ENCODE measurements at places on chromosomes 5 and 9.
A peak's percentile ranks its signal among the peaks of the same experiment; 100 is the strongest.

- H3K4me1 ChIP-seq: no peaks in the 10 kb centered on the region
- no peaks in the 10 kb centered on the region for H3K36me3 ChIP-seq
- peaks cover 37% of the 10 kb centered on the region for H3K27me3 ChIP-seq
- no peak overlapping the region for H3K27ac ChIP-seq
Observed at GRCh38 chr5:17219469-17219868, 2.0 kb downstream of the BASP1 start.

DNA sequence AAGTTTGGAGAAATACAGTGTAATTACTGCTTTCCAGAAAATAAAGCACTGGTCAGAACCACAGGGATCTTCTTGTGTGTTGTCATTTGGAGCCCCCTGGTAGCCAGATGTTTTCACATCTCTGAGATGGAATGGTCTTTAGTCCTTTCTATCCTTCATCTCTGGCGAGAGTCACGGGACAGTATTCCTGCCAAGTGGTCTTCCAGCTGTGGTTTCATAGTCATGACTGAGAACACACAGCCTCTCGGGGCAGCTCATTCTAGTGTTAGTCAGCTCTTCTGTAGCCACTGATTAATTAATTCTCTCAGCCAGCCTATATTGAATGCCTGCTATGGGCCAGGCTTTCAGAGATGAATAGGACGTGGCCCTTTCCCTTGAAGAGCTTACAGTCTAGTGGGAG is 34.1 kb downstream of the HMGXB3 start:
- H3K27ac ChIP-seq: no peak overlapping the region
- H3K36me3 ChIP-seq: peaks cover 85% of the 10 kb centered on the region
- H3K4me3 ChIP-seq: no peak overlapping the region
- H3K4me1 ChIP-seq: no peaks in the 10 kb centered on the region

DNA sequence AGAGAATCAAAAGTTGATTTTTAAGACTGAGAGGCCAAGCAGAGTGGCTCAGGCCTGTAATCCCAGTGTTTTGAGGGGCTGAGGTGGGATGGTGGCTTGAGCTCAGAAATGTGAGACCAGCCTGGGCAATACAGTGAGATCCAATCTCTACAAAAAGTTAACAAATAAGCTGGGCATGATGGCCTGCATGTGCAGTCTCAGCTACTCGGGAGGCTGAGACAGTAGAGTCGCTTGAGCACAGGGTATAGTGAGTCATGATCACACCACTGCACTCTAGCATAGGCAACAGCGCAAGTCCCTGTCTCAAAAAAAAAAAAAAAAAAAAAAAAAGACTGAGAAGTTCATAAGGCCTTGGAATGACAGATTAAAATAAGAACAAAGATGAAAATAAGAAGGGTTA is 177.2 kb downstream of the TMEM232 start:
- H3K27me3 ChIP-seq: no peaks in the 10 kb centered on the region
- peak overlapping the region; percentile 16 for H3K27ac ChIP-seq
- H3K4me1 ChIP-seq: peaks cover 3% of the 10 kb centered on the region

DNA sequence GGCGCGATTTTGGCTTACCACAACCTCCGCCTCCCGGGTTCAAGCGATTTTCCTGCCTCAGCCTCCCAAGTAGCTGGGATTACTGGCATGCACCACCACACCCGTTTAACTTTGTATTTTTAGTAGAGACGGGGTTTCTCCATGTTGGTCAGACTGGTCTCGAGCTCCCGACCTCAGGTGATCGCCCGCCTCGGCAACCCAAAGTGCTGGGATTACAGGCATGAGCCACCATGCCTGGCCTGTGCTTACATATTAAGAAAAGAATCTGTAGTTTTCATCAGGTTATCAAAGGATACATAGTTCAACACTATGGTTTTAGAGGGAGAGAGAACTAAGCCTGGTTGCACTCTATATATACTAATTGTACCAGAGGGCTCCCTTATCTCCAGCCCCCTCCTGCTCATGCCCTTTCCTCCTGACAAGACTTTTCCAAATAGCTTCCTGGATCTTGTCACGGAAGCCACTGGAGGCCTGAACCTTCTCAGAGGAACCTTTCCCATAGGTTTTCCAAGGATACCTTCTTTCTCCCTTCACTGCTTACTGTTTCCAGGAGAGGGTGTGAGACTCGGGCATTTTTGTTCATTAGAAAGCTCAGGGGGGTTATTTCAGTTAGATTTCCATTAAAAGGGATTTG is 53.1 kb downstream of the SLC44A1 start:
- H3K4me1 ChIP-seq: peaks cover 14% of the 10 kb centered on the region
- no peak overlapping the region for H3K4me3 ChIP-seq
- DNase-seq: no peak
- peaks cover 18% of the 10 kb centered on the region for H3K36me3 ChIP-seq

GRCh38 chr5:166991601-166992000 is 1299.8 kb upstream of the WWC1 start:
- no peak overlapping the region for H3K27ac ChIP-seq
- DNase-seq: no peak
- no peak overlapping the region for H3K4me3 ChIP-seq

DNA sequence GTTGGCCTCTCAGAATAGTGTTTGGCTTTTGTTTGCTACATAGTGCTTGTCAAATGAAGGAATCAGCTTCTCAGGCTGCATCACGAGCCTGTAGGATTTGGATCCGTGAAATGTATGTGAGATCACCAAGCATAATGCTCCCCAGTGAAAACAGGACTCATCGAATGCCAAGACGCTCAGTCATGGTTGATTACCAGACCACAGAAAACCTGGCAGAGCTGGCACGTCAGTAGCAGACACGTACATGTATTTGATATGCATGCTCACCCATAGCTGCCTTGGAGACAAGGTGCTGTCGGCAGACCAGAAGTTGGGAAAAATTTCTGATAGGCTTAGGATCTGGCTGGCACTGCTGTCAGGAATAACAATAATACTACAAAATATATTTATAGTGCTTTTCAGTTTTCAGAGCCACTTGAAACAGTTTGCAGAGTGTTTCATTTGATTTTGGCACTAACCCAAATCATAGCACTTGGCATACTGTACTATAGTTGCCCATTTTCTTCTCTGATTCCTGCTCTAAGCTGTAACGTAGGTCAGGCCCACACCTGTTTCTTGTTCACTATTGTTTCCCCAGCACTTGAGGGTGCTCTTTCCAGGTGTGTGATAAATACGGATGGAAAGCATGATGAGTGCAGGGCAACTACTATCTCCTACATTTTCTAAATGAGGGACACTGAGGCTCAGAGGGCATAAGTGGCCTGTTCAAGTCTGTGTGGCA is 226.1 kb downstream of the NR3C1 start:
- no peak overlapping the region for H3K27ac ChIP-seq
- no peak for DNase-seq
- no peaks in the 10 kb centered on the region for H3K4me1 ChIP-seq
- no peak overlapping the region for H3K4me3 ChIP-seq
- peaks cover 12% of the 10 kb centered on the region for H3K36me3 ChIP-seq
- H3K27me3 ChIP-seq: no peaks in the 10 kb centered on the region

Data from large intestine (tissue), 12 donors.